ENCODE measurements at places on chromosomes 2 and 18. TPM values are rescaled to one million over a fixed set of nuclear protein-coding genes. Genes with fewer than 3 reads are reported as not detected.

Gene IL36RN
- 0.73 TPM for total RNA-seq

Gene UCN
- 3.5 TPM for total RNA-seq

Gene RAD51AP2
- 0.81 TPM for total RNA-seq

Gene CTNNA2
- total RNA-seq = 94.7 TPM

Gene LIMS1
- total RNA-seq = 11.9 TPM

Gene TWSG1
- 10.2 TPM for total RNA-seq
